Activated T-cell treated with anti-CD3 and anti-CD28 coated beads for 24 hours (primary cell): ENCODE measurements at places on chromosomes 2 and 18.

GRCh38 chr2:221969087-221969829, 329.5 kb downstream of the PAX3 start:
- DNase-seq = no peak

DNA sequence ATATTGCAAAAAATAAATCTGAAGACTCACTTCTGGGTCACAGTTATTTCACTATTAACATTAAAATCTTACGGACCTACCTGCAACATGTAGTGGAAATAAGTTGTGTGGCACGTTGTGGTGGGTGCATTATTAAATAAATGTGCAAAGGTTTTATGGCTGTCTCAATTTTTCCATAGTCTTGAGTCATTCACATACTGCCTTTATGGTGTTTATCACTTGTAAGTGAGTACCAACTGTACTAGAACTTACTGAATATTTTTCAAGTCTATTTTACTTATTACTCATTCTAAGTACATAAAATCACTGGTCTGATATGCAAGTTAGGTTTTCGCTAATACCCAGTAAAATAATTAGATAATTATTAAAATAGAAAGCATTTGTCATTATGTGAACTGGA, 47.6 kb upstream of the SLC30A6 start:
- no peak for DNase-seq

DNA sequence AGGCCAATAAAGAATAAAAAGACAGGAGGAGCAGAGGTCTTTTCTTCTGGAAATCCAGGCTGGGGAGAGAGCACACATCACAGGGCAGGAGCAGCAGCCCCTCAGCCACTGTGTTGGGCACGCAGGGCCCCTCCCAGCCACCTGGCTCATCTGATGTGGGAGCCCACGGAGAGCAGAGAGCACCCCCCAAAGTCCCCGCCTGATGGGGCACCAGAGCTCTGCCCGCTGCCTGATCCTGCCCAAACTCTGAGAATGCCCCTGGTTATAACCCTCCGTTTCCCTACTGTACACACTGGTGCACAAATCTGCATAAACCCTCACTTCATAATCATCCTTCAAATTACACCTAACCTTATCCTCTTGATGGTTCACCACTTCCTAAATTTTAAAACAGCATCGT, 111.3 kb downstream of the HDAC4 start:
- DNase-seq = no peak

DNA sequence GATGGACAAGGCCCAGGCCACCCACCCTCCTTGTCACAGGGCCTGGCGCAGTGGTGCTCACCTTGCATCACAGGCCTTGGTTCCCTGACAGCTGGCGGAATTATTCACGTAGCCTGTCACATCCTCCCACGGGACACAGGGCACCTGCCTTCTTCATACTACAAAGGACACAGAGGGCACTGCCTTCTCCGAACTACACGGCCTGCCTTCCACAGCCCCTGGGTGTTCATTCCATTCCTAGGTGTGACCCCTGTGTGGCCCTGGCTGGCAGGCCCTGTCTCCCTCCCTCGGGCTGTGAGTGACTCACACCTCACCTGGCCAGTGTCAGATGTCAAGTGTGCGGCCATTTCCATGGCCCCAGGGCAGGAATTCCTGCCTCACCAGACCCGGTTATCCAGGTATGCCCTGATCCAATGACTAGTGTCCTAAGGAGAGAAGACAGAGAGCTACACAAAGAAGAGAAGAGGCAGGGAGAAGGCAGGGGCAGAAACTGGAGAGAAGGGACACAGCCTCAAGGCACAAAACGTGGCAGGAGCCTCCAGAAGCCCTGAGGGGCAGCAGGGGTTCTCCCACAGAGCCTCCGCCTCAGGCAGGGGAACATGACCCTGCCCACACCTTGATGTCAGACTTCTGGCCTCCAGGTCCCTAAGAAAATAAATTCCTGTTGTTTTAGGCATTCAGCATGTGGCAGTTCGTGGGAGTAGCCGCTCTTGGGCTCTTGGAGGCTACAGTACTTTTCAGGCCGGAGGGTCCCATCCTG, 43.4 kb downstream of the MBP start:
- no peak for DNase-seq

DNA sequence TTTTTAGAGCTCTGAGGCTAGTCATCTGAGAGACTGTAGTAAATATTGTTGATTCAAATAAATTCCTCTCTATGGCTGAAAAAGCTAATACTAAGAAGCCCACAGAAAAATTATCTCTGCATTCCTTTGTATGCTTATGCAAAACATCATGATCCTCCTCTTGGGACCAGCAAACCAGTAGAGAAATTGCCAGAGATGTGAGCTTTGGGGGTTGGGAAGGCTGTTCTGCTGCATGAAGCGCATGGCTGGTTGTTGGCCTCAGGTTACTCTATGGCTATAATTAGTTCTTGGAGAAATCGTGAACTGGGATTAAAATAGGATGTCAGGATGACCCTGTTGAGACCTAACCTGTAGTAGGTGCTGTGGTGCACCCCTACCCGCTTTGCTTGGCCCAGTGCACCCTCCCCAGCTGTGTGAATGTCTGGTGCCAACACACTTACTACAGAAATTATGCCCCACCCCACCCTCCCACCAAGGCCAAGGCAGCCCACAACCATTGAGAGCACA, 35.5 kb upstream of the C1D start:
- DNase-seq = no peak

DNA sequence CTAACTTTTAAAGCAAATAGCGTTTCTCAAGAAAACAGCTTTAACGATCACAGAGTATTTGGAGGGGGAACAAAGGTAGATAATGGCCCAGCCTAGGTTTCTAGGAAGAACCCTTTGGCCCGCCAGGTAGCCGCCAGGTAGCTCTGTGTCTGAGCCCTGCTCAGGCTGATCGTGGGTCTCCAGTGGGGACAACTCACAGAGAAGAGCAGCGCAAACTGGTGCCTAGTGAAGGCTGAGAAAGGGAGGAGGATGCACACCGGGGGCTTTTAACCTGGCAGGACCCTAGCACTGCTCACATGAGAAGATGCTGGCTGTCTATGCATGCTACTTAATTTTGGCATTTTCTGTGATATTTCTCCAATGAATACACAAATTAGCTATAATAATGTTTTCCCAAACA, 5.8 kb downstream of the NGEF start:
- DNase-seq = no peak

DNA sequence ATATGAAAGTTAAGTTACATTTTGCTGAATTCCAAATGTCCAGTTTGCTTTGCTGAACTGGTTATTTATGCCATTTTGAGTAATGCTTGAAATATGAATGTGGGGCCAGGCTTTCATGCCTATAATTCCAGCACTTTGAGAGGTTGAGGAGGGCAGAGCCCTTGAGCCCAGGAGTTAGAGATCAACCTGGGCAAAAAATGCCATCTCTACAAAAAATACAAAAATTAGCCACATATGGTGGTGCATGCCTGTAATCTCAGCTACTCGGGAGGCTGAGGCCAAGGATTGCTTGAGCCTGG, 101.2 kb upstream of the ITGA6 start:
- no peak for DNase-seq

GRCh38 chr2:229446350-229446749, 175.3 kb upstream of the PID1 start:
- DNase-seq = no peak

DNA sequence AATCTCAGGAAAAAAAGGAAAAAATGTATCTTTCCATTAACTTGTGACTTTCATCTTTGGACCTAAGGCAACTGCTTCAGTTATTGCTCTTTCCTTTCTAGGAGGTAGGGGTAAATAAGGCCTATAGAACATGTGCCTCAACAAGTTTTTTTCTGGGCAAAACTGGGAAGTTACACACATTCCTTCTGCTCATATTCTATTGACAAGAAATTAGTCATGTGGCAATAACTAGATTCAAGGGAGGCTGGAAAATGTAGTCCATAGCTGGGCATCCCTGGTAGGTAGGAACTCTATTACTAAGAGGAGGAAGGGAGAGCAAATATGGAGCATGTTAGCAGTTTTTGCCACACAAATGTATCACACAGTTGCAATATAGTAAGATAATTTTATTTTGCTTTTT, 37.7 kb upstream of the NEMP2 start:
- DNase-seq = no peak

GRCh38 chr18:45874491-45875184, 49.2 kb downstream of the SIGLEC15 start:
- peak; percentile 52 for DNase-seq

GRCh38 chr2:136378712-136379595, 261.0 kb upstream of the CXCR4 start:
- peak; percentile 65 for DNase-seq

DNA sequence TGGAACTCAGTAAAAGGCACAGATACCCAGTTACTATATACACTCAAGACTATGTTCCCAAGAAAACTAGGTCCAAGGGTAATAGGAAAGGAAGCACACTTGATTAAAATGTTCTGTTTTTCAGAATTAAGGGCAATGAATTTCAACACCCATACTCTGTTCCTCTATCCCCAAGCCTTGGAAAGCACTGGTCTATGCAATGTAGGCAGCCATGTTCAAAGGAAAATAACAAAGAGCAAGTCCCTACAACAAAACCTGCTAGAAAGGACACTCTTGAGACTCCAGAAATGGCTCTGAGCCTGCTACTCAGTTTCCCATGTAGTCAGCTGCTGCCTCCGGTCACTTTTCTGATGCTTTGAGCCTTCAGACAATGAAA, 6.8 kb downstream of the CYB5A start:
- no peak for DNase-seq

- no peak for DNase-seq
Observed at GRCh38 chr2:111138839-111139238, 18.1 kb downstream of the BCL2L11 start.

DNA sequence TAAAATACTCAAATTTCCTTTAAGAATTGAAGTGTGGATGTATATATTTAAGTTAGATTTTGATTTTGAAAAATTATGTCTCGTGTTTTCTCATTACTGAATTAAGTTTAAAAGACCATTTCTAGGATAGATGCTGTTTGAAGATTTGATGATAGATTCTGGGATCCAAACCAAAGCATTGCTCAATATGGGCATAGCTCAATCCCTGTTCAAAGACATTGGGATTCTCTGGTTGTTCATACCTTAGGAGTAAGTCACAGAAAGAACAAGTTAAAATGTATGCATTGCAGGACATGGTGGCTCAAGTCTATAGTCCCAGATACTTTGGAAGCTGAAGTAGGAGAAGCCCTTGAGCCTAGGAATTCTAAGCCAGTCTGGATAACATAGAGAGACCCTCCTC, 622.3 kb downstream of the ADCYAP1 start:
- no peak for DNase-seq
